GM18507 (cell line): ENCODE measurements at places on chromosomes 7 and 10.

GRCh38 chr7:103597606-103598005, 151.6 kb upstream of the SLC26A5 start:
- no peak for DNase-seq

DNA sequence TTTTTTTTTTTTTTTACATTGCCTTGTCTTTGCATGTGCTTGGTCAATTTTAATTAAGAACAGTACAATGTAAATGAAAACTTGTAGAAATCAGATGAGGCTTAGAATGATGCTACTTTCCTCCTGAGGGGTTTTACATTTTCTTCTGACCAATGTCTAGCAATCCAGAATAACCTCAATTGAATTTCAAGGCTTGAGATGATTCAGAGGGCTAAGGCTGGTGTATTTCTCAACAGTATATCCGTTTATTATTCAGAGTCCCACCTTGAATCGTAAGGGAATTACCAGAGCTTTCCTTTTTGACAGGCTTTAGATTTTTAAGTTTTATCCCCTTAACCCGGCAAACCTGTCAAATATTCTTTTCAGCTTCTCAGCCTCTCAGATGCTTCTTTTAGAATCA, 231.2 kb upstream of the STK17A start:
- DNase-seq = no peak

GRCh38 chr10:78775891-78776290, 292.9 kb upstream of the ZMIZ1 start:
- DNase-seq = no peak

DNA sequence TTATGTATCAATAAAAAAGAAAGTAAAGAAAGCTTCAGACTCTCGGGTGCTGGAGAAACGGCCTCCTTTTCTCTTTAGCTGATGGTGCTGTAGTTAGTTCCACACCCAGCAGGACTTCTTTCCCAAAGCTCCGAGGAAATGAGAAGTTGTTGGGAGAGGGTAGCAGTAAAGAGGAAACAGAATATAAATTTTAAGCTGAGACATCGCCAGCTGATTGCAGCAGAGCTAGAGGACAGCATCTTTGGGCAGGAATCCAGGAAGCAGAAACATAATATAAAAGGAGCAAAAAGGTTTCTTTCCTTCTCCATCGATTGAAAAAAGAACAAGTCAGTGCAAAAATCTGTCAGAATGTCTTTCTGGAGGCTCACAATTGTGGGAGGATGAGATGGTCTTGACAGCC, 616.9 kb upstream of the FOXK1 start:
- no peak for DNase-seq

- no peak for DNase-seq
Measured at GRCh38 chr10:77319557-77319956, 318.1 kb downstream of the KCNMA1 start.

DNA sequence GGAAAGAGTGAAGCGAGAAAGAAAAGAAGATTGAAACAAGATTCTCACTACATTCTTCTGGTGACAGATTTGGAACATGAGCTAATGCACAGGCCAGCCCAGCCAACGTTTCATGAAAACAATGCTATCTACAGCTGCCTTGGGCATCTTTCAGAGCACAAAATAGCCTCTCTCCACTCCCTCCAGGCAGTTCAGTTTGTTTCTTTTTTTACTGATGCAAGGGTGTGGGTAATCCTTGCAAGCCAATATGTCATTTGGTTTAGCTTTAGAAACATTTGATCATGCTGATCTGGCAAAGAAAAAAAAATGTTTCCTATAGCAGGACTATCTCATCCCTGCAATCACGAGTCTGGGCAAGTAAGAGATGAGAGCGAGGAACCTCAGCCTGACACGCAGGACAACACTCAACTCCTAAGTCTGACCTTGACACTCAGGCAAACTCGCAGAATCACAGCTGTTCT, 35.9 kb downstream of the SVIL start:
- no peak for DNase-seq

DNA sequence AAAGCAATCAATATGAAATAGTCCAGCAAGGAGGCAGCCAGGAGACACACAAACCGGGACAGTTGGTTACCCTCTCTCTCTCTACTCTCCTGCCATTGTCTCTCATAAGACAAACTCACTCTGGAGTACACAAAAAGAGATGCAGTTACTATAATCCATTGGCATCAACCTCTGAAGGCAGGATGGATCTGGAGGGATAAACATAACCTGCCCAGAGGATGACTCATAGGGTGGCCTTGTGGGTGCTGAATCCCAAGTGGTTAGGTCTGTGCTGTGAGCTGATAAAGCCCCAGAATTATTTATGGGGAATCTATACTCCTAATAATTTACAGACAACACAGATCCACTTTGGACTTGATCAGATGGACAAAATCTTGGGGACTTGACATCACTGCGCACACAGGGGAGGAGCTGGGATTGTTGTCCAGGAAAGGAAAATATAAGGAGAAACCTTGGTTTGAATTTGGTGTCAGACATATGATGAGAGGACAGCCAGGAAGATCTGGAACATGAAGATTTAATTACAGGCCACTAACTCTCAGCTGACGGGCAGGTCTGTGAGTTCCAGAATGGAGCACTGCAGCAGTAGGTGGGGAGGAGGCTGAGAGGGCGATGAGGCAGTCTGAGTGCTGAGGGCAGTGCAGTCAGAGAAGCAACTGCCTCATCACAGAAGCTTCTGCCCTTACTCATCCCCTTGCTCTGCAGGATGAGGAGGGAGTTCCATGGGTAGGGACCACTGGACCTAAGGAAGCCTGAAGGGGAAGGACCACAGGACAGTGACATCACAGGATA, 113.9 kb upstream of the PRSS58 start:
- no peak for DNase-seq

DNA sequence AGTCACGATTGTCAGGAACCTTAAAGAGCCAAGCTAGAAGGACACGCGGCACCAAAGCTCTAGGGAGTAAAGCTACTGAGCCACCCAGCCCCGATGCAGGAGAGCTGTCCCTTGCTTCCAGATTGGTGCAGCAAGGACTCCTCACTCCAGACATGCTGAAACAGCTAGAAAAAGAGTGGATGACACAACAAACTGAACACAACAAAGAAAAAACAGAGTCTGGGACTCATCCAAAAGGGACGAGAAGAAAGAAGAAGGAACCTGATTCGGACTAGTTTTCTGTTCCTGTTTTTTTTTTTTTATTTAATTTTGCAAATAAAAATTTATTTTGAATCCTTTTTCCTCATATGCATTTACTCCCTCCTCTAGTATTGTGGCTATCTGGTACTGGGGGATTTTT, 11.4 kb upstream of the HKDC1 start:
- no peak for DNase-seq

GRCh38 chr7:67407392-67408071, 410.9 kb downstream of the TYW1 start:
- DNase-seq = no peak

DNA sequence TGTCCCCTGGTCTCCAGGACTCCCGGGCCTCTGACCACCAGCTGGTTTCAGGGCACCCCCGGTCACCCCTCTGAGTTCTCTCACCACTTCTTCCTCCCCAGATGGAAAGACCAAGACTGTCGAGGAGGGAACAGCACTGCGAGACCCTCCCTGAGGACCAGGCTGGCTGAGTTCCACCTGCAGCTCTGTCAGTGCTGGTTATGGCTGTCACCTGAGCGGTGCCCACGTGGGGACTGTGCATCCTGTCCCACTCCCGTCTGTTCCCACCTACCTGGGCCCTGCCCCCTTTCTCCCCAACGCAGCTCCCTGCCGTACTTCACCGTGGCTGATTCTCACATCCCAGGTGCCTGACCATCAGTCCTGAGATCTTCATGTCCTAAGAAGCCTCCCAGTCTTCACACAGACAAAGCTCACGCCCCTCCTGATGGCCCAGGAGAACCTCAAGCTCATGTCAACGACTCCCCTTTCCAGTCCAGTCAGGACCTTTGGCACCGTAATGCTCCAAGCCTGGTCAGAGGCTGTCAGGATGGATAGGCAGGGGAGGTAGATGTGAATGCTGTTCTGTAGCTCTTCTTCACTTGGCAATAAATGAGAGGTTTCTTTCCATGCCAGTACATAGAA, 159.7 kb downstream of the USP6NL start:
- no peak for DNase-seq

GRCh38 chr7:114567416-114567815, 152.8 kb downstream of the FOXP2 start:
- DNase-seq = no peak

GRCh38 chr7:67786021-67786420, 789.4 kb downstream of the TYW1 start:
- DNase-seq = no peak

DNA sequence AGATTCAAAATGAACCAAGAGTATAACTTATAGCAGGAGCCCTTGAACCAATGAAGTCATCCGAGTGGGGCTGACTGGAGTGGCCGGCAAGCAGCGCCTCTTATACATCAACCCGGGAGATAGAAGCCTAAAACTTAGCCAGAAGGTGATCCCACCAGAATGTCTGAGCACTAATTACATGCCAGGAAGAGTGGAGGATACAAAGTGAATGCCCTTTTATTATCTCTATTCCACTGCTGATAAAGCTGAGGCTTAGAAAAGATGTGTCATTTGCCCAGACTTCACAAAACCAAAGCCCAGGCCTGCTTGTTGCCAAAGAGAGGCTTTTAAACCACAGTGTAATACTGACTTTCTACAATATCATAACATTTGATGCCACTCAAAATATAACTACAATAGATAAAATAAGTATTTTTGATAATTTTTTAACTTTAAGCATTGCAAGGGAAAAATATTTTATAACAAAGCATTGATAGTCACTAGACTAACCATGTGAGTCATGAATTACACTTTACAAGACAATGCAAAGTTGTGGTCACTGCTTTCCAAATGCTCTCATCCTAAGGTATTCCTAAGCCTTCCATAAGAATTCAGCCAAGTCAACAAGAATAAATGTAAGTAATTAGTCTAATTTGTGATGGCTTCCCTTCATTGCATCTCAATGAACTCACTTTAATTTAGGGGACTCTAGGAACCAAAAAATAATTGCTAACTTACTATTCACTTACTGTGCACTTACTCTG, 58.6 kb upstream of the ARID5B start:
- no peak for DNase-seq

GRCh38 chr10:101683276-101683675, 11.7 kb downstream of the FBXW4 start:
- DNase-seq = no peak

- no peak for DNase-seq
Measured at GRCh38 chr10:63286340-63286739, 153.2 kb downstream of the NRBF2 start.

GRCh38 chr10:34811968-34812514, 3.1 kb downstream of the PARD3 start:
- no peak for DNase-seq

GRCh38 chr7:148918058-148918596, 34.0 kb upstream of the EZH2 start:
- DNase-seq = no peak

- no peak for DNase-seq
Measured at GRCh38 chr7:139394540-139394939, 34.8 kb downstream of the LUC7L2 start.

DNA sequence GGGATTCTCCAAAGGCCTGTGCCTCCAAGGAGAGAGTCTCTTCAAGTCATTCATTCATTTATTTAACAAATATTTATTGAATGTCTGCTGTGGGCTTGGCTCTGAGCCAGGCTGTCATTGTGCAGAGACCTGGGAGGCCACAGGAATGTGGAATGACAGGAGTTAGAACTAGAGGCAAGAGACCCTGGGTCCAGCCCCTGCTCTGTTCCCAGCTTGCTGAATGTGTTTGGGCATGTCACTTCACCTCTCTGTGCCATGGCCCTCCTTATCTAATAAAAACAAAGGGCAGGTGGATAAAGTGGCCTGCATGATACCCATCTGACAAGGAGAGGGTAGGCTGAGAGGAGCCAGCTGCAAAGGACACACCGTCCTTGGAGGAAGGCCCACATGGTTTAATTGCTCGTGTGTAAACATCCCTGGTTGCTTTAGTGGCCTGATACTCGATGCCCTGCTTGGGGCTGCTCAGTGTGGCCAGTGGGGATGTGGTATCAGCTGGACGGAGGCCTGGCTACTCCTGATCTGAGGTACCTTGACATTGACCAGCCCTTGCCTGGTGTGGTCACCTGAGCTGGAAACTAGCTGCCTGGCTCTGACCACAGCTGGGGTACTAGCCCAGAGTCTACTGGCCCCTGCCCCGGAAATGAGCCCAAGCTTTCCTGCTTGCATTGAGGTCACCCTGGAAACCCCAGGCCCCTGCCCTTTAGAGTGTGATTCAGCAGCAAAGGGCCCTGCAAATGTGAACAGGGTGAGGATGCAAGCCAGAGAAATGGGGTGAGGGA, 116.2 kb downstream of the CDH23 start:
- DNase-seq = no peak

DNA sequence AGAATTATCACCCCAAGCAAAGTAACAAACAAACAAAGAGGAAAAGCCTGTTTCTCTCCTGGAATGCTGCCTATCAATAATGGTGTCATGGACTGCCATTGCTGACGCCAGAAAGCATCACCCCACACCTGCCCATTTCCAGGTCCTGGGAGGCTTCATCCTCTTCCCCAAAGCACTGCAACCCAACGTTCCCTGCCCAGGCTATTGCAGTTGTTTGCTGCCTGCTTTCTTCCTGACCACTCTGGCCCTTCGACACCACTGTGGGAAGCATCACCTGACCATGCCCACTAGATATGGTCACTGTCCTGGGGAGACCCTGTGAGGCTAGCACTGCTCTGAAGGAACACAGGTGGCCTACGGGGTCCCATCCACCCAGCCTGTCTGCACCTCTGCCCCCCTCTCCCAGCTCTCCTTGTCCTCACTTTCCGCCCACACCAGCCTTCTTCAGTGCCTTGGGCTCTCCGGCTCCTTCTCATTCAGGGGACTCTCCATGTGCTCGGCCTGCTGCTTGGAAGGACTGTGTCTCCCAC, 439.6 kb downstream of the GLRX3 start:
- DNase-seq = no peak

DNA sequence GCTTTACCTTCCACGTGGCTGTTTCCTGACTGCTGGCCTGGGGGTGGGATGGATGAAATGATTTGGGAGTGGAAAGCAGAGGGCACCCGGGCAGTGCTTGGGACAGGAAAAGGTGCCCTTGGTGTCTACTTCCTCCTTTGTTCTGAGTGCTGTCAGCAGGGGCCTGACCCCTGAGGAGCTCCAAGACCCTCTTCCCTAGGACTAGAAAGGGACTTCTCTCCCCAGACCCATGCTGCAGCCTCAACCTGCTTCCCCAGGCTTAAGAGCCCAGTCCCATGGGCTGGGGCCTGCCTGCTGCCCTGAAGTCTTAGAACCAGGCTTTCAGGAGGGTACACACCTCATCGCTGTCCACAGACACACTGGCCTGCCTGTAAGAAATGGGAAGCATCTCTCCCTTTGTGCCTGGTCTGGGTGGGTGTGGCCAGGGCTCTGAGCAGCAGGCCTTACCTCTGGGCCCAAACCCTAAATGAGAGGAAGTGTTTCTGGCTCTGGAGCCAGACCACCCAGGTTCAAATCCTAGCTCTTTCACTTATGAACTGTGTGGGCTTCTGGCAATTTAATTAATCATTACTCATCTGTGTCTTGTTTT, 12.9 kb downstream of the CDH23 start:
- DNase-seq = no peak
